ENCODE measurements at places on chromosomes 7 and 10.

DNA sequence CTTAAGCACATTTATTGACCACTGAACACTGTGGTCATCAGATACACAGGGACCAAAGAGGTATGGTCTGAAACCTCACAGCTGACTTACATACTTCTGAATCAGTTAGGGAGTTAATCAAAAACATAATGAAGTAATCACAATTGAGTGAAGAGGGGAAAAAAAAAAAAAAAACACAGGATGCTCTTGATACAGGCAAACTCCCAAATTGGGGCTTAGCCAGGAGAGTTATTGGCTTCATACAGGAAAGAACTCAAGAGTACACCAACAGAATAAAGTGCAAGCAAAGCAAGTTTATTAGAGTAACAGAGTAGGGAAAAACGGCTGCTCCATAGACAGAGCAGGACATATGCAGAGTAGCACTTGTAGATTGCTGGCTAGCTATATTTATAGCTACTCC, 917.0 kb downstream of the CNTNAP2 start:
- DNase-seq, result no peak

DNA sequence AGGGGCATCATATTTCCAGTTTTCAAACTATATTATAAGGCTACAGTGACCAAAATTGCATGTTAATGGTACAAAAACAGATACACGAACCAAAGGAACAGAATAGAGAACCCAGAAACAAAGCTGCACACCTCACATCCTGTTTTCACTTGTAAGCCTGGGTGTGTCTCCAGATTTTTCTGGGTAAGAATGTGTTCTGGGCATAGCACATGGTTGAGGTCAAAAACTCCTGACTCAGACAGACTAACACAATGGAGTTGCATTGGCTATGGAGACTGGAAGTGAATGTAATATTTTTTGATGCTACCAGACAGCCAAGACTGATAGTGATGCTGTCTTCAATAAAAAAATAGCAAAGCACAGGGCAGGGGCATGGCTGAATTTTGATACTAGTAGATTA, 1175.2 kb downstream of the NXPH1 start:
- no peak for DNase-seq

DNA sequence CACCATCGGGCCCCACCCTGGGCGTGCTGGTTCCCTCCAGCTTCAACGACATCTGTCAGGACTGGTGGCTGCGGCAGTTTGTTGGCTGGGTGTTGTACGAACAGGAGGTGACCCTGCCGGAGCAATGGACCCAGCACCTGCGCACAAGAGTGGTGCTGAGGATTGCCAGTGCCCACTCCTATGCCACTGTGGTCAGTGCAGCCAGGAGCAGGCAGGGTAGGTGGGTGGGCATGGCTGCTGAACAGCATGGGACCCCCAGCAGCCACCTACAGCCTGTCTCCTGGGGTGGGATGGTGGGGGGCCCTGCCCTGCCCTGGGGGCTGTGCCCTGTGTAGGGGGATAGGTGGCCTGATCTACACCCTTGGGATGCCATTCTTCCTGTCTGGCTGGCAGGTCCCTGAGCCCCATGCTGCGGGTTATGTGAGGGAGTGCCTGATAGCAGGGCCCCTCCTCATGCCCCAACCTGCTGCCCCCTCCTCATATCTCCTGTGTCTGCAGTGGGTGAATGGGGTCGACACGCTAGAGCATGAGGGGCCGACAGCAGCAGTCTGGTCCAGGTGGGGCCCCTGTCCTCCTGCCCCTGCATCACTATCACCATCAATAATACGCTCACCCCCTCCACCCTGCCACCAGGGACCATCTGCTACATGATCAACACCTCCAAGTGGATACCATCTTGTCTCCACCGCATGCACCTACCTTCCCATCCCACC, 56.9 kb downstream of the ZNF727 start:
- no peak for DNase-seq

- no peak for DNase-seq
Measured at GRCh38 chr7:33581236-33581635, 324.1 kb upstream of the BMPER start.

- DNase-seq, result no peak
Measured at GRCh38 chr10:42942279-42942950, 134.5 kb upstream of the RET start.

DNA sequence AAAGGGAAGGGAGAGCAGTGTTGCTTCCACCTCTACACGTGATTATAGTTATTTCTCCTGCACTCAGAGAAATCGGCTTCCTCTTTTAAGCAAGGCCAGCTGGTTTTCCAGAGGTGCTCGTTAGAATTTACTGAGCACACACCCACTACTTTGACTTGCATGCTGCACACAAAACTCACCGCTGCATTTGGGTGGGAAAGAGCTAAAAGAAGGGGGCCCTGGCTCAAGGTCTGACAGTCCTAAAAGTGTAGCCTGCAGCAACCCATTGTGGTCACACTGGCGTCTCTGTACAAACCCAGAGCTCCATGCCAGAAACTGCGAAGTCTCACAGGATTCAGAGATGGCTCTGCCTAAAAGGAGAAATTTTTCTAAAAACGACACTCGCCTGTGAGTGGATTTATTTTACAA, 133.7 kb downstream of the SLC25A13 start:
- DNase-seq, result no peak

- DNase-seq, result no peak
Measured at GRCh38 chr7:133702960-133703359, 424.2 kb upstream of the LRGUK start.
